ENCODE measurements at places on chromosomes 13 and 19.

DNA sequence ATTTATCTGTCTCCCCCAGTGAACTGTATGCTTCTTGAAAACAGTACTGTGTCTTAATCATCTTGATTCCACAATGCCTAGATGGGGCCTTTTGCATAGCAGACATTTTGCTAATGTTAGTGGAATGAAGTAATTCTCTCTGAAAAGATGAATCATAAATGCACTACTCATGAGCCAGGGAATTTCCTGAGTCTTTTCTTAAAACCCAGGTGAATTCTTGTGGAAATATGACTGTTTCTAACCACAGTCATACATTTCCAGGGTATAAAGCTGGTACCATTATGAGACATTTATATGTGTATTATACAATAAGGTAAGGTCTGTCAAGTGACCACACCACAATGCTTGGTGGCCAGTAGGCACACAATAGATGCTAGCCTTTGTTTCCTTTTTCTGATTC is 5.5 kb upstream of the KCTD4 start:
- no peak for DNase-seq

DNA sequence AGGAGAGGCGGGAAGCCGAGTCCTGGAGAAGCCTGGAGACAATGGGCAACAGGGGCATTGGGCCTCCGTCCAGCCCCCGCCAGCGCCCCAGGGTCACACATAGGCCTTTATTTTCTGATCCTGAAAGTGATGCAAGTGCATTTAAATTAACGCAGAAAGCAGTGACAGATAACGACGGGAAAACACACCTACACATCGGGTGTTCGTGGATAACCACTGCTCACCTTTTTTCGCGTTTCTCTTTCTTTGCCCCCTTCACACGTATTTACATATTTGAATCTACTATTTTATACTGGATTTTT is 30.4 kb upstream of the GRTP1 start:
- DNase-seq: no peak

- DNase-seq: no peak
Measured at GRCh38 chr13:76027131-76027530, 391.0 kb downstream of the LMO7 start.

DNA sequence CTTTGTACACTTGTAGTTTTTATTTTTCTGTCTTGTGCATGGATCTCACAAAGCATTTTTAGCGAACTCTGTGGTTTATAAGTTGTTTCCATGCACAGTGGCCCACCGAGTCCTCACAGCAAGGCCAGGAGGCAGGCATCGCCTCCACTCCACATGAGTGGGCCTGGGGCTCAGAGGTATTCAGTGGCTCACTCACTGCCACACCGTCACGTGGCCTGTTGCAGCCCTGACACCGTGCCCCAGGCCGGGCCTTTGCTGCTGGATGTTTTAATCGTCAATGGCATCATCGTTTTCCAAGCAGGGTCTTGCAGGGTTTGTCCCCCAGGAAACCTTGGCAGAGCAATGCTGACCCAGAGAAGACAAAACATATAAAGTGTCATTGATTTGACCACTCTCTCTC is 59.8 kb downstream of the SPACA7 start:
- DNase-seq: peak; percentile 58

DNA sequence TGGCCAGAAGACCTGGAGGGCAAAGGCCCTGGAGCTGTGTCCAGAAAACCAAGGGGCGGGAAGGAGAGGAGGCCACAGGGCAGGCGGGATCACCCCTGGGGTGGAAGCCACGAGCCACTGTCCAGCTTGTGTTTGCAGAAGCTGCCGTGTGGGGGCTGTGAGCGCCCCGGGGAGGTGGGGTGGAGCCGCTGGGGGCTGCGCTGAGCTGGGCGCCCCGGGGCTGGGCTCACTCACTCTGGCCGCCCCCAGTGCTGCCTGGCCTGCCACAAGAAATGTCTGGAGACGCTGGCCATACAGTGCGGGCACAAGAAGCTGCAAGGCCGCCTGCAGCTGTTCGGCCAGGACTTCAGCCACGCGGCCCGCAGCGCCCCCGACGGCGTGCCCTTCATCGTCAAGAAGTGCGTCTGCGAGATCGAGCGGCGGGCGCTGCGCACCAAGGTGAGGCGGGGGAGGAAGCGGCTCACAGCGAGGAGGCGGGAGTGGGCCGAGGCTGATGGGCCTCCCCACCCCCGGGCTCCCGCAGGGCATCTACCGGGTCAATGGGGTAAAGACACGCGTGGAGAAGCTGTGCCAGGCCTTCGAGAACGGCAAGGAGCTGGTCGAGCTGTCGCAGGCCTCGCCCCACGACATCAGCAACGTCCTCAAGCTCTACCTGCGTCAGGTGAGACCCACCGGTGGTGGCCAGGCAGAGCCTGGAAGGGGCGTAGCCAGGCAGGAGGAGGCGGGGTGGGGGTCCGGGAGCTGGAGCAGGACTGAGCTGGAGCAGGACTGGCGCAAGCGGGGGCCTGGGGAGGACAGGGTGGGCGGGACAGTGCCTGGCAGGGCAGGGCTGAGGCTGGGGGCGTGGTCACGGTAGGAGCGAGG is 13.6 kb downstream of the POLR2E start:
- no peak for DNase-seq

- DNase-seq: no peak
Measured at GRCh38 chr19:29887442-29887855, 54.6 kb upstream of the URI1 start.
